ENCODE measurements at places on chromosomes 1 and 21.

GRCh38 chr1:239909898-239910297, 181.8 kb upstream of the FMN2 start:
- DNase-seq, result no peak

DNA sequence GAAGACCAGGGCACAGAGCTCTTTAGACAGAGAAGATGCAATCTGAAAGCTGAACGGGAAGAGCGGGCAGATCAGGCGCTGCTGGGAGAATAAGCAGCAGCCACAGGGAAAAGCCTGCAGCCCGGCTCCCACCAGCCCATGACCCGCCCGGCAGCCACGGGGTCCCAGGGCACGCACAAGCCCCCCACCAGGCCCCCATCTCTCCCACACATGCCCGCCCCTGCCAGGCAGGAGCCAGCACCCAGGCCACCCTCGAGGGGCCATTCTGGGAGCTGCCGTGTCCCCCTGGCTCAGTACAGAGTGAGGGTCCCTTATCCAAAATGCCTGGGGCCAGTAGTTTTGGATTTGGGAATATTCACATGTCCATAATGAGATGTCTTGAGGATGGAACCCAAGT, 16.3 kb downstream of the SLC19A1 start:
- no peak for DNase-seq

DNA sequence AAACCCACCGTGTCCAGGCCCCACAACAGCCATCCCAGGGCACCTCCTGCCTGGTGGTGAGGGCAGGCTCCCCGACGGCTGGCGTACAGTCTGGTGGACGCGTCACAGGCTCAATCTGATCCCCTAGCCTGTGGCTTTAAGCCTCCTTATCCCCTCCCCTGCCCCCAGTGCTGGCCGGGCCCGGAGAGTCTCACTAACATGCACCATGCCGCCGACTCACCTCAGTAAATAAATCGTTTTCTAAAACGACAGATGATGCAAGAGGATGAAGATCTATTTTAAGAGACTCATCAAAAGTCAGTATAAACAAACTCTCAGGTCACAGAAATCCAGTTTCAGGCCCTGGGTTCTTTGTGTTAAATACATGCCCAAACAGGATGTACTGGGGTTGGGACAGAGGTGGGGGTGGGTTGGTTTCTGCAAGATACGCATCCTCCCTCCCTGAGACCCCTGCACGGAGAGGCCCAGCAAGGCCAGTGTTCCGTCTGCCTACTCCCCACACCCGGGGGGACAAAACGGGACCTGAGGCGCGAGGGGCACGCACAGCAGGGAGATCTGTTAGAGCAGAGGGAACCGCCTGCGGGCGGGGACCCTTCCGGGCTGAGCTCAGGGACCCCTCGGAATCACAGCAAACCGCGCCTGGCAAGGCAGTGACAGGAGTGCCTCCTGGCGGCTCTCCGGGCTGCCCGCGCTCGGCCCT, 3.1 kb downstream of the PANK4 start:
- no peak for DNase-seq

DNA sequence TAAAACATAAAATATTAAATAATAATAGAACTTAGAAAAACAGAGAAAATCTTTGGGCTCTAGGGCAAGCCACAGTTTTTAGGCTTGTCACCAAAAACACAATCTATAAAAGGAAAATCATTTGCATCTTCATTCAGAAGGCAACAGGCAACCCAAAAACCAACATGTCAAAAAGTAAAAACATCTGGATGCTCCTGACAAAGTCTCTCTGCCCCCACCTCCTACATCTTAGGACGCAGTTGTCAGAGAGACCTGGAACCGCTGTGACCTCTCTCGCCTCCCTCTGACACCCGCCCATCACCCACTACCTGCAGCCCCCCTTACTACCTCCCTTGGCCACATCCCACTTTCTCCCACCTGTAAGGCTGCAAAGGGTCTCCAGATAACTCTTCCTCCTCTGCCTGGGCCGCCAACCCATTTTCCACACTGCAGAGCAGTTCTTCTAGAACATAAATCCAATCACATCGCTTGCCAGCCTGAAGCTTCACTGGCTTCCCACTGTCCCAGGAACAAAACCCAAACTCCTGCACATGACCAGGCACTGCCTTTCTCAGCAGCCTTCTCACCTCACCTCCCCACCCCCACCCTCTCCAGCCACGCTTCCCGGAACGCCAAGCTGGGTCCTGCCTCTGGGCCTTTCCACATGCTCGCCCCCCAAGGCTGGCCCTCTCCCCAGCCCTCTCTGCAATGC, 14.7 kb downstream of the PRDM15 start:
- DNase-seq, result no peak

- no peak for DNase-seq
Observed at GRCh38 chr21:27301220-27301619, 334.3 kb upstream of the ADAMTS5 start.

- no peak for DNase-seq
Observed at GRCh38 chr1:86906419-86906818, 7.5 kb downstream of the SELENOF start.

DNA sequence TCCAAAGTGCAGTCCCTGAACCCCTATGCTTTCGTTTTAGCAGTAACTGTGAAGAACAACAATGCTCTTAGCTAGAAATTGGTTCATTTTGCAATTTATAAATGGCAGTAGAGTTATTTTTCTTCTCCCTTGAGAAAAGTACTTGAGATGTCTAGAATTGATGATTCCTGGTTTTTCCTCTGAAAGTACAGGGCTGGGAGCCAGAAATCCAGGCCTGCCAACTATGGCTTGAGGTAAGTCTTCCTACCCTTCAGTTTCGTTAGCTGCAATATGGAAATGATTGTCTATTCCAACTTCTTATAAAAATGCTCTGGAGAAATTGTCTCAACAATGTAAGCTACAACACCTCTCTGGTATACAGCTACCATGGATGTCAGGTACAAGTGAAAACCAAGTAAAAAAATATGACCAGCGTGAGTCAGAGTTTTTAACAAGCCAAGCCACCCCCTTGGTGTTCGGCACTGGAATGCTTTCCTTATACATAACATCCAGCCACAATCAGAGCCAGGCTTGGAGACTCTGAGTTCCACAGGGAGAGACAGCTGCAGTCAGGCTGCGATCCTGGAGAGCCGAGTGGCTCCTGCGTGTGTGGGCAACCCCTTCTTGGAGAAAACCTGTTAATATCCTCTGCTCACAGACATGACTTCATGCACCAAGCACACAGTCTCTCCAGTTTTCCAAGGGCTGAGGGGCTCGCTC, 22.0 kb downstream of the TSPAN2 start:
- DNase-seq, result no peak

GRCh38 chr21:37383086-37383485, 16.5 kb downstream of the DYRK1A start:
- no peak for DNase-seq

DNA sequence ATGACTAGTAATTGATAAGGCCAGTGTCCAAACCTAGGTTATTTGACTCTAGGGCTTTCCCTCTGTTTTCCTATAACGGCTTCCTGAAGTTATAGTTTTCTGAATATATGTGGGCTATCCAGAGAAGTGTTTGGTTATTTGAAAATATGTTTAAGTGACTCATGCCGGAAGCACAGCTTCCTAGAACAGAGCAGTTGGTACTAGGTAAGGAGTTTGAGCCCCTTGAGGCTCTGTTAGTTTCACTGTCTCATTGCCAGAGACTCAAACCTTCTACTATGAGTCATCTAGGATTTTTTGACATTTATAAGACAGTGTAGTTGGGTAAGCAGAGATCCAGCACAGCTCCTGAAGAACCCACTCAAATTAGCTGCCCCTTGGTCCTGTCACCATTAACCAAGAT, 27.1 kb upstream of the LEPR start:
- no peak for DNase-seq

DNA sequence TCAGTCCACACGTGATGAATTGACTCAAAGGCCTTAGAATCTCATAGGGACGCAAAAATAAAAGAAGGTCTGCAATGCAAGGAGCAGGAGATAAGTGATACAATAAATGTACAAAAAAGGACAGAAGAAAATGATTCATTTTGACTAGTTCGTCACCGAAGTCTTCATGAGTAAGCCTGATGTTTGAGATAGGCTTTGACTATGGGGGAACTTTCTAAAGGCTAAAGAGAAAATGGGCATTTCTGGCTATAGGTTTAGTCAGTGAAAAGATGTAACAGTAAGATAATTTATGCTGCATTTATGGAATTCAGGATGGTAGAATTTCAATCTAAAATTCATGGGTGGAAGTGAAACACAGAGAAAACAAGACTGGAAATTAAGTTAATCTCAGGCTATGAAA, 163.0 kb downstream of the ADGRL4 start:
- no peak for DNase-seq

- DNase-seq, result no peak
Observed at GRCh38 chr21:35748678-35749314, 311.5 kb downstream of the SETD4 start.

GRCh38 chr1:94580367-94581115, 39.0 kb upstream of the F3 start:
- DNase-seq, result no peak

DNA sequence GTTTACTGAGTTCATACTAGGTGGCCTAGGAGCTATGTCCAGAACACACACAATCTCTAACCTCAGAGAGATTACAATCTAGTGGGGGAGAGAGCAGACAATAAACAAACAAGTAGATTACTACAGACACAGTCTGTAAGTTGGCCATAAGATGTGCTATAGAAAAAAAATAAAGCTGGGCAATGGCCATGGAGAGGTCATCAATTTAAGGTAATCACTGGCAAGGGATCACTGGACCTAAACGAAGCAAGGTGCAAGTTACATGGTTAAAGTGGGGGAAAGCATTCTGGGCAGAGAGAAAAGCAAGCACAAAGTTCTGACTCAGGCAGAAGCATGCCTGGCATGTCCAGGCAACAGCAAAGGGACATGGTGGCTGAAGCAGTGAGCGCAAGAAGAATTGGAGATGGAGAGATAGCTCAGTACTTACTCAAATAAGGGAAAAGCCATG, 147.0 kb downstream of the RERE start:
- no peak for DNase-seq

- DNase-seq, result no peak
Observed at GRCh38 chr1:151837197-151837596, 2.4 kb downstream of the C2CD4D start.

DNA sequence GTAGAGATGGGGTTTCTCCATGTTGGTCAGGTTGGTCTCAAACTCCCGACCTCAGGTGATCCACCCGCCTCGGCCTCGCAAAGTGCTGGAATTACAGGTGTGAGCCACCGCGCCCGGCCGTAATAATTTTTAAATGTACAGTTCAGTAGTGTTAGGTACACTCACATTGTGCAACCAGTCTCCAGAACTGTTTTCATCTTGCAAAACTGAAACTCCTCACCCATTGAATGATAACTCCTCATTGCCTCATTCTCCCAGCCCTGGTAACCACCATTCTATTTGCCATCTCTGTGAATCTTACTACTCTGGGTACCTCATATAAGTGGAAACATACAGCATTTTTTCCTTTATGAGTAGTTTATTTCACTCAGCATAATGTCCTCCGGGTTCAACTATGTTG, 3.4 kb downstream of the NLRP3 start:
- DNase-seq, result no peak

- no peak for DNase-seq
Observed at GRCh38 chr1:113804421-113805255, 7.6 kb downstream of the RSBN1 start.

GRCh38 chr1:42680921-42681683, 1.1 kb upstream of the YBX1 start:
- DNase-seq, result no peak

- DNase-seq, result no peak
Observed at GRCh38 chr1:84462118-84462517, 16.9 kb upstream of the RPF1 start.

- DNase-seq, result no peak
Observed at GRCh38 chr1:77511440-77511840, 171.0 kb downstream of the ZZZ3 start.

DNA sequence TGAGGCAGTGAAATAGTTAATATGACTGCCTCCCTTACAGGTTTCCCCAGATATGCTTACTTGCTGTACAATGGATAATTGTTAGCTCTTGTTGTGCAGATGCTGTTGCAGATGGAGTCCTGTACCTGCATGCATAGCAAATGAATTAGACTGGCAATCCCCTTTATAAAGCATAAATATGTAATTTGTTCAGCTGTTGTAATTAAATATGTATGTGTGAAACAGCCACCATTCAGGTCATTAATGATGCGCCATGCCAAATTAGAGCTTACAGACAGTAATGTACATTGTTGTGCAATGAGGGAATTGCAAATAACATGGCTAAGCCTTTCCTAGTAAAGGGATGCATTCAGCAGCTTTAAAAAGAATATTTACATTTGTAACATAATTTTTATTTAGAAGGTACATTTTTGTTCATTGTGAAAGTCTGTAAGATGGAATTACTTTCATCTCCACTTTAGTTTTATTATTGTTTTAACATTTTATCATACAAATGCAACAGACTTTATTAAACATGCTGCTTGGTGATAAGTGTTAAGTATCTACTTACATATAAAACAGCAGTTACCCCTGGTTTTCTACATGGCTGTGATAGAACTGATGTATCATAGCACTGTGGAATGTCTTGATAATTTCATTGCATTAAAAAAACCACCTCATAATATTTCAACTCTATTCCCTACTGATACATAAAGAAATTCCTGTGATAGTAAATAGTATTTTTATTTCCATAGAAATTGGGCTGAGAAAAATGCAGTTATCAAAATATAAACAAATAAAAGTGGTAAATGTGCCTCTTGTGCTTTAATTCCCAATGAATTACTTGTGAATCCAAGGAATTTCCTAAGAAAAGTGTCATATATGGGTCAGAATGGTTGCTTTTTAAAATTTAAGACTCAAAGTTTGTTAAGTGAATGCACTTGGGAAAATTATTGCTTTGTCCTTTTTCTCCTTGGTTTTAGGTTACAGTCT, 99.0 kb downstream of the NFIA start:
- no peak for DNase-seq

GRCh38 chr1:153506386-153506785, 29.4 kb downstream of the S100A6 start:
- DNase-seq, result no peak

GRCh38 chr1:244102468-244102867, 51.4 kb downstream of the ZBTB18 start:
- no peak for DNase-seq

DNA sequence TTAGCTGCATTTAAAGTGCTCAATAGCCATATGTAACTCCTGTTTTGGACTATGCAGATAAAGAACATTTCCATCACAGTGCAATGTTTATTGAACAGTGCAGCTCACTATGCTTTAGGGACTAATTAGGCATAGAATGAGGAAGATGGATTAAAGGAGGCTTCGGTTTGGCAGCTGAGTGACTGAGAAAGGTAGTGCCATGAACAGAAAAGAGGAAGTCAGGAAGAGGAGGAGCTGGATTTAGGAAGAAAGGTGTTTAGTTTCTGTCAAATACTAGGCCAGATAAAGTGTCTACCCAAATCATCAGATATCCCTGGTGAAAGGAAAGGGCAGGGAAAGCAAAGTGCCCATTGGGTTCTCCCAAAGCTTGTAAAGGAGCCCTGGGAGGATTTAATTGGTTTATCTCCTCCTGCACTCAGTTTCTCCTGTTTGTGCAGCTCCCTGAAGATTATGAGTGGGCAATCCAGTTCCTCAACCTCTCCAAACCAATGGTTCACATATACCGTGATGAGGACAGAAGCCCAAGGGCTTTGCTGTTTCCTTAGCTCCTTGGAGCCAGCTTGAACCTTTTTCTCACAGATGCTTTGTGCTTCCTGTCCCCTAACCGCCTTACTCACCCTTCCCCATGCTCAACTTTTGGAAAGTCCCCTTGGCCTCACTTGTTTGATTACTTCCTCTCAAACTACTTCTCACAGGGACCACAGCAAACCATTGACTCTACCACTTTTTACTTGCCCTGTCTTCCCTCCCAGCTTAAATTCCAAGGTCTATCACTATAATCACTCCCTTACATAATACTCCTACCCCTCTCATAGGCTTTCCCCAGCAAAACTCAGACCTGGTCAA, 3.5 kb upstream of the RAP1A start:
- DNase-seq, result no peak

- no peak for DNase-seq
Observed at GRCh38 chr1:57546549-57547330, 122.9 kb upstream of the DAB1 start.
